Activated CD8-positive, alpha-beta memory T cell treated with anti-CD3 and anti-CD28 coated beads for 36 hours (primary cell): ENCODE measurements at places on chromosomes 13 and 19. TPM values are rescaled to one million over a fixed set of nuclear protein-coding genes. Genes with fewer than 3 reads are reported as not detected.

The MISP3 gene
- total RNA-seq, result 1.1 TPM

The DCAF15 gene
- total RNA-seq, result 65.3 TPM

The CBARP gene
- total RNA-seq, result 1.1 TPM

The PRR19 gene
- total RNA-seq, result 1.2 TPM

The MAST1 gene
- total RNA-seq, result 0.59 TPM

The SPTBN4 gene
- total RNA-seq, result 0.40 TPM

The PALM3 gene
- total RNA-seq, result not detected

The DAND5 gene
- total RNA-seq, result not detected

The ZNF763 gene
- 1.0 TPM for total RNA-seq

The FAM216B gene
- not detected for total RNA-seq

The ZNF492 gene
- total RNA-seq, result 2.0 TPM

The C13orf42 gene
- total RNA-seq, result not detected

The KHSRP gene
- total RNA-seq, result 471 TPM

The NOVA2 gene
- total RNA-seq, result not detected
